ENCODE measurements at places on chromosomes 16 and 17.

- no peak for DNase-seq
Measured at GRCh38 chr17:1994707-1995106, 30.4 kb downstream of the RTN4RL1 start.

DNA sequence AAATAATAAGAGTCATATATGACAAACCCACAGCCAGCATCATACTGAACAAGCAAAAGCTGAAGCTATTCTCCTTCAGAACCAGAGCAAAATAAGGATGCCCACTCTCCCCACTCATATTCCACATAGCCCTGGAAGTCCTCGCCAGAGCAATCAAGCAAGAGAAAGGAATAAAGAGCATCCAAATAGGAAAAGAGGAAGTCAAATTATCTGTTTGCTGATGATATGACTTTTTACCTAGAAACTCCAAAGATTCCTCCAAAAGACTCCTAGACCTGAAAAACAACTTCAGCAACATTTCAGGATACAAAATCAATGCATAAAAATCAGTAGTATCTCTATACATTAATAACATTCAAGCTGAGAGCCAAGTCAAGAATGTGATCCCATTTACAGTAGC, 217.5 kb downstream of the ABCC12 start:
- DNase-seq = no peak

DNA sequence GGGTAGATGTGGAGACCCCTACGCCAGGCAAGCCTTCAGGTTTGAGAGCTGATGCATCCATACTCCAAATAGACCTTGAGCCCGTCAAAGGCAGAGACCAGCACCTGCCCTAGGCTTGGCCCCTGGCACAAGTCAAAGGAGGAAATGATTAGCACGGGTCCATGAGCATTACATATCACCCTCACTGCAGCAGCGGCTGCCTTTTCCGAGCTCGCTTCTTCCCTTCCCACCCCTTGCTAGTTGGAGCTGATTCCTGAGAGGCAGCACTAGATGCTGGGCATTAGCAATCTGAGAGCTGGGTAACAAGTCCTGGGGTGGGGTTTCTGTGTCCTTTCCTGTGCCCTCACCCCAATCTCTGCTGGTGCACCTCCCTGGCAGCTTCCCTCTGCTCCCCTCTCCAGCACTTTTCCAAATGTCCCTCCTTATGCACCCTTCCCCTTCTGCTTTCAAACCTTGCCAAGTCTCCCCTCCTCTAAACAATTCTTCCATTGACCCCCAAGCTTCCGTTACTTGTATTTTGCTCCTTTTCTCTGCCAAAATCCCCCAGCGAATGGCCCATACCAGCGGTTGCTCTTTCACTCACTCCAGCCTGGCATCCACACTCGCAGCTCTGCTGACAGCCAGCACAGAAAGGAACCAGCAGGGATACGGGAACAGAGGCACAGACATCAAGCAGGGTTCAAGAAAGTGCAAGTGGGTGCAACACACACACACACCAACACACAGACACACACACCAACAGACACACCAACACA, 3.0 kb downstream of the CDRT4 start:
- DNase-seq = no peak

- DNase-seq = no peak
Measured at GRCh38 chr17:15412606-15413005, 54.8 kb downstream of the CDRT4 start.

GRCh38 chr16:749010-749409, 8.2 kb upstream of the CIAO3 start:
- DNase-seq = no peak

- no peak for DNase-seq
Measured at GRCh38 chr16:14331020-14331419, 259.9 kb downstream of the MRTFB start.

- no peak for DNase-seq
Measured at GRCh38 chr17:13740686-13741085, 139.0 kb upstream of the HS3ST3A1 start.

DNA sequence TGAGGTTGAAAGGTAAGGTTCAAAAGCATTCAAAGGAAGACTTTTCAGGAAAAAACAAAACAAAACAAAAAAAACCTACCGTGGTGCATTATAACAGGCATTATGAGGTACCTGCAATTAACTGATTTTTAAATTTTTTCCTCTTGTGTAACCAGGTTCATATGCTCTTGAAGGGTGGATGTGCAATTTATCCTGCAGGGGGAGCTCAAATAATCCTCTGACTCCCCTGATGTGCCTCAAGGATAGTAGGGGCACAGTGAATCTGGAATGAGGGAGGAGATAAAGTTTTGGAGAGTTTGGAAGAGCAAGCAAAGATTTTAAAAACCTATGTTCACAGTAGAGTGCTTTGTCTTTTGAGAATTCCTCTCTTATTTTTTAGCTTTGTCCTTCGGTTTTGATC, 1349.4 kb downstream of the CDH8 start:
- DNase-seq = no peak

- DNase-seq = peak; percentile 29
Measured at GRCh38 chr17:43545383-43545632, 832 bp downstream of the ETV4 start.

GRCh38 chr16:81526199-81526598, 81.6 kb downstream of the CMIP start:
- DNase-seq = no peak

- no peak for DNase-seq
Measured at GRCh38 chr16:24009098-24009497, 173.3 kb downstream of the PRKCB start.

GRCh38 chr16:71911121-71911520, 15.8 kb downstream of the IST1 start:
- no peak for DNase-seq

GRCh38 chr17:43324205-43324893, 74.4 kb upstream of the ARL4D start:
- no peak for DNase-seq

- no peak for DNase-seq
Measured at GRCh38 chr17:2694381-2695242, 17.0 kb downstream of the CLUH start.

DNA sequence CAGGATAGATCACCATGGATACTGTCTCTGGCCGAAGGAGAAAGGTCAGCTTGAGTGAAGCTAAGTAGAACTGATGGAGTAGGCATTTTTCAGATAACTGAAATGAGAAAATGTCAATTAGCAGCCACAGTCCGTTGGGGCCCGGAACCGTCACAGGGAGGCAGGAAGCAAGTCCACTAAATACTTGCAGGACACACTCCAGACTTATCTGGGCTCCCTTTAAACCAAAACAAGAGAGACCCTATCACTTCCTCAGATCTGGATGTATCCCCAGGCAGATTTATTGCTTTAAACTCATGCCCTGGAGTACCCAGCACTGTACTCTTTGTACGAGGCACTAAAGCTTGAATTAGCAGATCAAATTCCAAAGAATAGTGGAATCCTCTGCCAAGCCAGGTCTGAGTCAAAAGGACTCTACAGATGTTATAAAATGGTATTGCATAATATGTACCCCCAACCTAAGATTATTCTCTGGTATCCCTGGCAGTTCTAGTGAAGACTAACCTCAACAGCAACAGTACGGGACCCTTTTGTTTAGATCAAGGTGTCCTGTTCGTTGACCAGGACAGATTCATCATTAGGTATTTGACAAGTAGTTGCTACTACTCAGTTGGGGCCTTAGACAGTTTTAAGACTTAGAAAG, 8.1 kb downstream of the ZP2 start:
- DNase-seq = no peak

- DNase-seq = no peak
Measured at GRCh38 chr17:1562176-1562643, 382 bp downstream of the PITPNA start.

DNA sequence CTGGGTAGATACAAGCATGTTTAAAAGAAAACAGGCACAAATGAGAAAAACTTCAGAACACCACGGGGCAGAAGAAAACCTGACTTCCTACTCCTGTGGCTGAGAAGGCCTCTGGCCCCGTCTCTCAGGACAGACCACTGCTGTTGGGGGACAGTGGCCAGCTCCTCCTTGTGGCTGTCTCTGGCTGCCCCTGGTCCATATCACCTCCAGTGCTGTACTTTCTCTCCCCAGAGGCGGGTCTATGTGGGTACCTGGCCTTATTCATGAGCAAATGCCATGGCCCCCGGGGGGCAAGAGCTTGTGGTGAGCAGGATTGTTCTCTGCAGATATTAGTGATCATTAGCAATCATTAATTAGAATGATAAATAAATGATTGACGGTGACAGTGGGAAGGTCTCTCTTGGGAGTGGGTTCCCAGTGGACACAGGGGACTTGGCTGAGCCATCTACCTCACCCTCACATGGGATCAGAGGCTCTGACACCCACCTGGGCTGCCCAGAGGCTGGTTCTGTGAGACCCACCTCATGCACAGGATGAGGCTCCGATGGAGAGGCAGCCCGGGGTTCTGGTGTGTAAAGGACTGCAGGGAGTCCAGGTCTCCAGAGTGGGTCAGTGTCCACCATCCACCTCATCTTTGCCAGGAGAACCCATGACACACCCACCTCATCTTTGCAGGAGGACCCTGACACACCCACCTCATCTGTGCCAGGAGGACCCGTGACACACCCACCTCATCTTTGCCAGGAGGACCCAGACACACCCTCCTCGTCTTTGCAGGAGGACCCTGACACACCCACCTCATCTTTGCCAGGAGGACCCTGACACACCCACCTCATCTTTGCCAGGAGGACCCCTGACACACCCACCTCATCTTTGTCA, 30.6 kb upstream of the CBFA2T3 start:
- no peak for DNase-seq

GRCh38 chr16:56732366-56732765, 2.4 kb downstream of the NUP93 start:
- DNase-seq = no peak

DNA sequence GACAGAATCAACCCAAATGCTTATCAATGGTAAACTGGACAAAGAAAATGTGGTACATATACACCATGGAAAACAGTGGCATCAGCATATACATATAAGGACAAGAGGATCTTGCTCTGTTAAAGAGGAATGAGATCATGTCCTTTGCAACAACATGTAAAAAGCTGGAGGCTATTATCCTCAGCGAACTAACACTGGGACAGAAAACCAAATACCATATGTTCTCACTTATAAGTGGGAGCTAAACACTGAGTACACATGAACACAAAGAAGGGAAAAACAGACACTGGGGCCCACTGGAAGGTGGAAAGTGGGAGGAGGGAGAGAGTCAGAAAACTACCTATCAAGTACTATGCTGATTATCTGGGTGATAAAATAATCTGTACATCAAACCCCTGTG, 447.3 kb upstream of the MAF start:
- DNase-seq = no peak

DNA sequence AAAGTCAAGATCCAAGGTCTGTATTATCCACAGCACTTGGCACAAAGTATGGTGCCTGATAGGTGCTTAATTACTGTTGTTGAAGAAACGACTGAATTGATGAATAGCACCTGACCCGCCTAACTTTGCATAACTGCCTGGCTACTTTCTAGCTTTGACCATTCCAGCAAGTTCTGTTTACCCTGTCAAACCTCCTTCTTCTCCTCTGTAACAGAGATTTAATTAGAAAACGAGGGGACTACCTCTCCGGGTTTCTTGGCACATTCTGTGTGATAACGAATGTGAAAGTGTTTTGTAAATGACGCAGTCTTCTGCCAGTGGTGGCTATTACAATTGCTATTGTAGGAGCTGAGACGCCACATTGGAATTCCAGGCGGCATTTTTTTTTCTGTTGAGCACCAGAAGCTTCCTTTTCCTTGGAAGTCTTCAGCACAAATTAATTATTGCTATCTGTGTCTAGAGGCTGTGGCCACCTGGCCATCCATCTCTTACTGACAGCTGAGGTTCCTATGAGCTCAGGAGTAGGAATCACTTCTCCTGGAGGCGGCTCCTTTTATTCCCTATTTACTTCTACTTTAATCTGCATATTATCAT, 522.9 kb downstream of the HS3ST4 start:
- DNase-seq = no peak

DNA sequence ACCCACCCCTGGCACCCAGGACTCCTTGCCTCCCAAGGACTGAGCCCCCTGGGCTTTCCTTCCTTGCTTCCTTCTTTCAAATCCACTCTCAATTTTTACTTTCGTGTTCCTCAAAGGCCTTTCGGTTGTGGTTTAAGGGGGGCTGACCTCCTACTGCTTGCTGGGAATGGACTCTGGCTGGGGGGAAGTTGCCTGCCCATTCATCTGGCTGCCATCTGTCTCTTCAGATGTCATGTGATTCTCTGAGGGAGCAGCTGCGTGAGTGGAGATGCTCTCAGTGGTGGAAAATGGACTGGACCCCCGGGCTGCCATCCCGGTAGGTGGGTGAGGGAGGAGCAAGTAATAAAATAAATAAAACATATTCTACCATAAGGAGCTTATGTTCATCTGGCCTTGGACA, 93.8 kb upstream of the RPRML start:
- no peak for DNase-seq

GRCh38 chr17:39200957-39201510, 951 bp downstream of the RPL19 start:
- DNase-seq = no peak

DNA sequence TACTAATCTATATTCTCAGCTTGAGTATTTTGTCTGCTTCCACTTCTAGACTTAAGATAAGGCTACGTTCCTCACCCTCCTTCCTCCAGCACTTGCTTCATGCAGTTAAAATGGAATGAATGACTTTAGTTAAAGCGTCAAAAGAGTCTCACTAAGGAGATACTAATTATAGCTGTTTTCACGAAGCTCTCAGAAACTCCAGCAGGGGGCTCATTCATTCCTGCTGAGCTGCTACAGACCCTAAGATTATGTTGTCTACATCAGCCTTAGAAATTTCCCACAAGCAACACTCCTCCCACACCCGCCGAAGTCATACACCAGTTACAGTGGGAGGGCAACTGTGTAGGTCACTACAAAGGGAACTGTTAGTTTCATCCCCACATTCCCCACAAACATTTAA, 57.0 kb upstream of the KIFC3 start:
- peak; percentile 7 for DNase-seq

DNA sequence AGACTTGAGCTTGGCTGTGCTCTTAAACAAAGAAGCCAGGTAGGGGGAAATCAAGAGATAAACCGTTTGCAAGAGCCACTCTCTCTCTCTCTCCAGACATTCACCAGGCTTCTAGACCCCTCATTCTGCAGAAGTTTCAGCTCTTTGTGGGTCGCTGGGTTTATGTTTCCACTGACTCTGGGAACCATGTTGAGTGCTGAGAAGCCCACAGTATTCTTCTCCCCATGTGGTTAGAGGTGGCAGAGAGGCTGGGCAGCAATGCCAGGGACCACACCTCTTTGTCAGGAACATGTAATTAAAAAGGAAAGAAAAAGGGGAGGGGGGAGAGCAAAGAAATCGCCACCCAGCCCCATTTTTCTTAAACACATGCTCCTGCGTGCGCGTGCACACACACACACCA, 154.8 kb upstream of the SOX9 start:
- no peak for DNase-seq

GRCh38 chr17:57104461-57105175, 19.6 kb downstream of the AKAP1 start:
- no peak for DNase-seq

GRCh38 chr17:10102817-10103216, 95.6 kb downstream of the GAS7 start:
- DNase-seq = no peak

All from CD4-positive, alpha-beta T cell treated with Interleukin-17A for 1 hour (primary cell).